ENCODE measurements at places on chromosomes 12 and 14.

GRCh38 chr12:12925388-12925787 is 26.6 kb downstream of the GPRC5D start:
- H3K4me1 ChIP-seq: no peaks in the 10 kb centered on the region
- H3K27ac ChIP-seq: no peak overlapping the region
- DNase-seq: no peak
- H3K27me3 ChIP-seq: peaks cover 3% of the 10 kb centered on the region

GRCh38 chr14:101908795-101909194 is 55.6 kb upstream of the DYNC1H1 start:
- no peak for DNase-seq
- peaks cover 31% of the 10 kb centered on the region for H3K36me3 ChIP-seq
- H3K27ac ChIP-seq: no peak overlapping the region
- H3K4me3 ChIP-seq: no peak overlapping the region

GRCh38 chr14:69118305-69118704 is 34.6 kb downstream of the DCAF5 start:
- DNase-seq: no peak
- H3K4me1 ChIP-seq: peaks cover 30% of the 10 kb centered on the region
- peaks cover 32% of the 10 kb centered on the region for H3K36me3 ChIP-seq
- H3K27me3 ChIP-seq: no peaks in the 10 kb centered on the region
- no peak overlapping the region for H3K27ac ChIP-seq

- H3K36me3 ChIP-seq: no peaks in the 10 kb centered on the region
- H3K4me1 ChIP-seq: no peaks in the 10 kb centered on the region
- H3K27me3 ChIP-seq: peaks cover 19% of the 10 kb centered on the region
- no peak overlapping the region for H3K27ac ChIP-seq
- peak; percentile 25 for DNase-seq
These were observed 75.5 kb upstream of the CAND1 start for GRCh38 chr12:67193704-67194103.

DNA sequence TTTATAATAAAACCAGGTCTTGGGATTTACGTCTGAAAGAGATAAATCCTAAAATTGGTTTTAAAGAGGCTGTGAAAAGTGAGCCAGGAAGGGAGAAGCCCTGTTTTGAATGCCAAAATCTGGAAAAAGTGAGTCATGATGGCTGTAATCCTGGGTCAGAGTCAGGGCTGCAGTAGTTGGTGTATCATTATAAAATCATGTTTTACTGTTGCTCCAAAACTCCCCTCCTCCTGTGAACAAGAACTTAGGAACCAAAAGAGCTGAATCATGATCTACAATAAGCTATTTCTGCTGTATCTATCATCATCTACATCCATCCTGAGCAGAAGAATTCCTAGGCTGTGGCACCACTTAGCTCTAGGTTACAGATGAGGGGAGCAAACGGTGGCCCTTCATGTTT is 79.3 kb downstream of the LMO3 start:
- H3K4me1 ChIP-seq: no peaks in the 10 kb centered on the region
- no peak overlapping the region for H3K4me3 ChIP-seq
- no peaks in the 10 kb centered on the region for H3K36me3 ChIP-seq
- H3K27me3 ChIP-seq: no peaks in the 10 kb centered on the region
- no peak overlapping the region for H3K27ac ChIP-seq
- DNase-seq: no peak

DNA sequence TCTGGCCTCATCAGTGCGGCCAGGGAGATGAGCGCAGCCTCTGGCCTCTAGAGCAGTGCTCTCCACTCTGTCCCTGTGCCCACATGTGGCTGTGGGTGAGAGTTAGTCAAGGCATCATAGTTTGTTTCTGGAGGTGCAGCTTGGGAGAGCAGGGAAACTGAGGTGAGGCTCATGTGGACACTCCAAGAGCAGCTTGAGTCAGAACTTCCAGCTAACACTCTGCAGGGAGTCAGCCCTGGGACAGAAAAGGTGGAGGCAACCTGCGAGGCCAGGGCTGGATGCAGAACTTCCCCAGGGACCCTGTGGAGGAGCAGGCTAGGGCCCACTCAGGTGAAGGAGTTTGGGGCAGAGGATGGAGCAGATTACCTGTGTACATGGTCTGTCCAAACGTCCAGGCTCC is 10.8 kb downstream of the ISCA2 start:
- H3K4me3 ChIP-seq: no peak overlapping the region
- no peaks in the 10 kb centered on the region for H3K27me3 ChIP-seq
- H3K27ac ChIP-seq: no peak overlapping the region

DNA sequence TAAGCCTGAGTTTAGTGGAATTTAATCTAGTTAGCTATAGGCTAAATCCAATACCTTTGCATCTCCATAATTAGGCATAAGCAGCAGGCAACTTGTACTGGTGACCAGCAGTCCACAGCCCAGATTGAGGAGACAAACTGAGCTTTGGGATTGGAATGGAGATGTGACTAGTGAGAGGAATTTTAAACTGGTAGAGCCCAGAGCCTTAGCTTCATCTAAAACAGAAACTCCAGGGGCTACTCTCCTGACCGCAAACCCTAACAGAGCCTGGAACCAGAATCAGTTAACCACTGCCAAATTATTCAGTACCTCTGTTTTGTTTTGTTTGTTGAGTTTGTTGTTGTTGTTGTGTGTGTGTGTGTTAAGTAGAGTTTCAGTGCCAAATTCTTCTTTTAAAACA is 53.2 kb downstream of the TSPAN19 start:
- DNase-seq: no peak
- H3K36me3 ChIP-seq: no peaks in the 10 kb centered on the region
- H3K4me3 ChIP-seq: no peak overlapping the region
- H3K27ac ChIP-seq: no peak overlapping the region
- H3K4me1 ChIP-seq: no peaks in the 10 kb centered on the region

- no peak overlapping the region for H3K4me3 ChIP-seq
- peak; percentile 46 for DNase-seq
- H3K36me3 ChIP-seq: no peaks in the 10 kb centered on the region
- peak overlapping the region; percentile 39 for H3K27ac ChIP-seq
- H3K4me1 ChIP-seq: peaks cover 67% of the 10 kb centered on the region
These were observed 36.6 kb downstream of the TC2N start for GRCh38 chr14:91830777-91831176.

DNA sequence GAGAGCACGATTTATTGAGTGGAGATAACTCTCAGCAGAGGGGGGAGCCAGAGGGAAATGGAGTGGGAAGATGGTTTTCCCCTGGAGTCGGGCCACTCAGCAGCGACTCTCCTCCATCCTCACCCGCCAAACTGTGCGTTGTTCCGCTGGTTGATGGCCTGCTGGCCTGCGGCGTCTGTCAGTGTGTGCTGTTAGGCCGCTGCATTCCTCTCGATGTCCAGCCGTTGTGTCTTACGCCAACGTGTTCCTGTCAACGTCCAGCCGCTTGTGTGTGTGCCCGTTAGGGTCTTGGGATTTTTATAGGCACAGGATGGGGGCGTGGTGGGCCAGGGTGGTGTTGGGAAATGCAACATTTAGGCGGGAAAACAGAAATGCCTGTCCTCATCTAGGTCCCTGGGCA is 69.2 kb downstream of the PTPRQ start:
- no peak for DNase-seq
- H3K4me3 ChIP-seq: no peak overlapping the region
- no peak overlapping the region for H3K27ac ChIP-seq
- H3K27me3 ChIP-seq: no peaks in the 10 kb centered on the region
- no peaks in the 10 kb centered on the region for H3K36me3 ChIP-seq
- no peaks in the 10 kb centered on the region for H3K4me1 ChIP-seq

DNA sequence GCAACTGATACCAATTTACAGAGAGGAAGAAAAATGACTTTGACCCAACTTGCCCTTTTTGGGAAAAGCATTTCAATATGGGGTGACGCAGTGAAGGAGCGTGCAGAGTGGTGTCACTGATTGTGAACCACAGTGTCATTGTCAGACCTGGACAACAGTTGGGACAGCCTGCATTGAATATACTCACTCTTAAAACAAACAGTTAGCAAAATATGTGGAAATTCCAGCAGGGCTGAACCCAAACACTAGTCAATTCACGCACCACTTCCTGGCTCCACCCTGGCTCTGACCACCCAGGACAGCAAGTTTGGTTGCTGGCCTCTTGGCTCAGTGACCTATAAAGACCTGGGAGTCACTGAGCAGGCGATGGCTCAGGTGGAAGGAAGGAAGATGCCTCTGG is 61.3 kb downstream of the NOS1 start:
- no peaks in the 10 kb centered on the region for H3K36me3 ChIP-seq
- no peaks in the 10 kb centered on the region for H3K4me1 ChIP-seq
- no peaks in the 10 kb centered on the region for H3K27me3 ChIP-seq

- peaks cover 17% of the 10 kb centered on the region for H3K4me1 ChIP-seq
- DNase-seq: no peak
- peaks cover 1% of the 10 kb centered on the region for H3K27me3 ChIP-seq
- H3K36me3 ChIP-seq: no peaks in the 10 kb centered on the region
These were observed 6.9 kb upstream of the IGF1 start for GRCh38 chr12:102487226-102487625.

DNA sequence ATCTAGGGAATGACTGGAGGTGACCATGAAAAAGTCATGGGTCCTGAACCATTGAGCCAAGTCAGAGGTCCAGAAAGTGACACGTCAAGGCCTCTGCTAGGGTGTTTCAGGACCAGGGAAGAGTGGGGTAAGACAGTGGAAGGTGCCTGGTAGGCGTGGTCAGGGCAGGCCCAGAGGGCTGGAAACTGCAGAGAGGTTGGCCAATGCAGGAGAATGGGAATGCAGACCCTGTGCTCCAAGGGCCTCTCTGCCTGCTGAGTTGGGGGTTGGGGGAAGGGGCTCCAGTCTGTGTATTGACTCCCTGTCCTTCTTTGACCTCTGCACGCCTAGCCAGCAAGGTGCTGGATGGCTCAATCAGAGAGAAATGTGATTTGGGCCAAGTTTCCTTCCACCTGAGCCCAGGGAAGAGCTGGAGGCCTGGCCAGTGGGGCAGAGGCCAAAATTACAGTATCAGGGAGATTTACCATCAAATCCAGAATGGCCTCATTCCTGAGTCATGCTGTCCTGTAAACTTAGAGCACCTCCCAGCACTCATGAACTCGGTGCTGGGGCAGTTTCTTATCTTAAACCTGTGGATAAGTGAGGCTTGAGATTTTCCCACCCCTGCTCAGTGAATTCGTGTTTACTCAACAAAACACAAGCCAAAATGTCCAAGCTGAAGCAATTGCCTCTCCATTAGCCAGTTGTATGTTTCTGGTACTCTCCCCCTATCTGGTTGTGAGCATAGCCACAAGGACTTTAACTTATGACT is 24.4 kb downstream of the IRF2BPL start:
- DNase-seq: no peak
- no peaks in the 10 kb centered on the region for H3K36me3 ChIP-seq
- H3K4me3 ChIP-seq: no peak overlapping the region

DNA sequence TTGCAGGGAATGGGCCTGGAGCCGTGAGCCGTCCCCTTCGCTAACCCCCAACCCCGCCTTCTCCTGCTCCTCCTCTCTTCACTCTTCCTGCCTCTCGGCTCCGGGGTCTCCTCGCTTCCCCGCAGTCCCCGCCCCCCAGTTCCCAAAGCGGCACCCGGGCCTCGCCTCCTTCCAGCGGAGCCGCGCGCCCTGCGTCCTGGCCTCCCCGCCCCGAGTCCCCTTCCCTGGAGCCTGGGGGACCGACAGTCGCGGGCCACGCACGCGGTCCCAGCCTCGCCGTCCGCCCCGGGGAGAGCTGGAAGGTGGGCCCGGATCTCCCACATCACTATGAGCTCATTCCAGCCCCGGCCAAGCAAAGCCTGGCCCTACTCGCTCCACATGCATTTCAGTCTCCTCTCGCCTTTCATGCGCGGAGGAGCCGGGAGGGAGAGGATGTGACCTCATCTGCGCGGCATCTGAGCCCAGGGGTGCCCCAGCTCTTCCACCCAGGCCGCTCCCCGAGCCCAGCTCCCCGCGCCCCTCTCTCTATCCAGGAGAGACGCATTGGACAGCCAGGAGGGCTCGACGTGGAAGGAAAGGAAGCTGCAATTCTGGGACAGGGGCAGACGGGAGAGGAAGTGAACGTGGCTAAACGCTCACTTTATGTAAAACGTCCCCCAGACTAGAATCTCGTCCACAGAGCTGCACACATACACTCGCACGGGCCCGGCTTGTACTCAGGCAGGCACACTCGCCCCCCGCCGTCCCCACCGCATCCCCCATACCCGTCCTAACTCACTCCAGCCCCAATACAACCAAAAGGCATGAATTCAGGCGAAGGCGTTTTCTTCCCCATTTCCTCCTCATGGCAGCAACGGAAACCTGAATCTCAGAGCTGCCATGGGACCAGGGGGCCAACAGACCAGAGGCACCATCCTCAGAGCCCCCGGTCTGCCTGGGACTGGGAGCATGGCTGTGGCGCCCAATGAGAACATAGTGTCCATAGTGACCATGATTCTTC is 108.7 kb upstream of the CCND2 start:
- peaks cover 49% of the 10 kb centered on the region for H3K4me1 ChIP-seq
- H3K36me3 ChIP-seq: no peaks in the 10 kb centered on the region
- peak overlapping the region; percentile 79 for H3K4me3 ChIP-seq
- H3K27me3 ChIP-seq: no peaks in the 10 kb centered on the region
- H3K27ac ChIP-seq: peak overlapping the region; percentile 90

GRCh38 chr12:78534311-78534710 is 330.3 kb upstream of the SYT1 start:
- no peaks in the 10 kb centered on the region for H3K4me1 ChIP-seq
- DNase-seq: no peak
- no peaks in the 10 kb centered on the region for H3K36me3 ChIP-seq
- H3K4me3 ChIP-seq: no peak overlapping the region
- H3K27me3 ChIP-seq: no peaks in the 10 kb centered on the region

- H3K36me3 ChIP-seq: no peaks in the 10 kb centered on the region
- no peak overlapping the region for H3K4me3 ChIP-seq
- no peak overlapping the region for H3K27ac ChIP-seq
- DNase-seq: no peak
- H3K27me3 ChIP-seq: no peaks in the 10 kb centered on the region
- no peaks in the 10 kb centered on the region for H3K4me1 ChIP-seq
These were observed 22.0 kb downstream of the POU6F1 start for GRCh38 chr12:51195841-51196240.

- H3K27ac ChIP-seq: no peak overlapping the region
- H3K36me3 ChIP-seq: no peaks in the 10 kb centered on the region
- DNase-seq: peak; percentile 48
- peaks cover 14% of the 10 kb centered on the region for H3K4me1 ChIP-seq
- peaks cover 27% of the 10 kb centered on the region for H3K27me3 ChIP-seq
These were observed 58.5 kb upstream of the TMPO start for GRCh38 chr12:98456576-98457573.
